ENCODE measurements at places on chromosomes 2 and 18.

GRCh38 chr2:158291544-158292180 is 164.9 kb downstream of the CCDC148 start:
- DNase-seq: no peak

- no peak for DNase-seq
Observed at GRCh38 chr18:45891806-45892205, 66.3 kb downstream of the SIGLEC15 start.

DNA sequence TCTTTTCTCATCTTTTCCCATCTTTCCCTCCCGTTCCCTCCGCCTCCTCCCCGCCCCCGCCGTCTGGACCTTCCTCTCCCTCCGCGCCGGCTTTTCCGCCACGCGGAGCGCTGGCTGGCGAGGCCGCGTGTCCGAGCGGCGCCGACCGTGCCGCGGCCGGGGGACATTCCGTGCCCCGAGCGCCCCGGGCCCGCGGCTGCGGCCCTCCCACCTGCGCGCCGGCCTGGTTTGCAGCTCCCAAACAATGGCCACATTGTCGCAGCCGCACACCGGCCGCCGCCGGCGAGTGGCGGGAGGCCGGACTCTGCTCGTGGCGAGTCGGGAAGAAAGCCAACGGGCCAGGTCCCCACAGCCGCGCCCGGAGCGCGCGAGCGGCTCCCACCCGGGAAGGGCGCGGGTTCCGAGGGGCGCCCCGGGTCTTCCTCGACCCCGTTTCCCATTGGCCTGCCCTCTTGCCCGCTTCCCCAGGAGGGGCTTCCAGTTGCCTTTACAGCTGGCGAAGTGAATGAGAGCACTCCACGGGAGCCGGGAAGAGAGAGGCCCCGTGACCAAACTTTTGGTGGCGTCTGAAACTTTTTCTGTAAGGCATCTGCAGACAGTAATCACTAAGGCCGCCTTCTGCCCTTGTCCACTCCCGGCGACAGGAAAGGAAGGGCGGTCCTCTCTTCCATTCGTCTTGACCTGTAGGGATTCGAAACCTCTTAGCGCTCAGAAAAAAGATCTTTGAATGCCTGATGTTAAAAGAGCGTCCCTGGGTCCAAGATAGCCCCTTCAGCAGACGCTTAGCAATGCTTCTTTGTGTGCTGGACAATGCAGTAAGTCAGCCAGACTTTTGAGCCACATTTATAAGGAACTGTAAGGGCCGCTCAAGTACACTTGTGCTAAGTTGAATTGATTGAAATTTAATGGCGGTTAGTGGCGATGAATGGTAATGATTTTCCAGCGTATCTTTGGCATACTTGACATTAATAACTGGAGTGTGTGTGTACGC is 6.2 kb downstream of the GLI2 start:
- no peak for DNase-seq

- DNase-seq: no peak
Observed at GRCh38 chr2:205107810-205108209, 562.5 kb downstream of the PARD3B start.

DNA sequence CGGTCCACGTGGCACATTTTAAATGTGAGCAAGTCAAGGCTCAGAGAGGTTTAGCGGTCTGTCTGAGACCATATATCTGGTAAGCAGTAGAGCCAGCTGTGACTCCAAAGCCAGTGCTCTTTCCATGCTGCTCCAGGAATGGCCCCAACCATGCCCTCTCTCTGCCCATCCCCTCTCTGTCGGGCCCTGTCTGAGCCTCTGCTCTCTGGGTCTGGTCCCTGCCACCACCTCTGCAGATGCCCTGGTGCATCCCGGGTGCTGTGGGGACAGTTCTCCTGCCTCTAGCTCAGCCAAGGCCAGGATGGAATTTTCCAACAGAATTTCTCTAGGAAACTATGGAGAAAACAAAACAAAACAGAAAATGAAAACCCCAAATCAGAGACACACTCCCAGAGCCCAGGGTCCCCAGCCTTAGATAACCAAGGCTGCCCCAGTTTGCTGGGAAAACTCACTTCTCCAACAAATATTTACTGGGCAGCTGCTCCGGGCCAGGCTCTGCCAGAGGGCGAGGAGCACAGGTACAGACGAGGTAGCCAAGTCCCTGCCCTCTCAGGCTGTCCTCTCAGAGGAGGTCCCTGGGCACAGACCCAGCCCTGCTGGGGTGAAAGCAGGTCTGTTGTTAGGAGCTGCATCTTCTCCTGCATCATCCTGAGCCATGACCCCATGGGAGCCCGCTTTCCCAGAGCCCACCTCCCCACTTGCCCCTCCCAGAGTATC is 9.2 kb downstream of the ADRA2B start:
- DNase-seq: no peak

DNA sequence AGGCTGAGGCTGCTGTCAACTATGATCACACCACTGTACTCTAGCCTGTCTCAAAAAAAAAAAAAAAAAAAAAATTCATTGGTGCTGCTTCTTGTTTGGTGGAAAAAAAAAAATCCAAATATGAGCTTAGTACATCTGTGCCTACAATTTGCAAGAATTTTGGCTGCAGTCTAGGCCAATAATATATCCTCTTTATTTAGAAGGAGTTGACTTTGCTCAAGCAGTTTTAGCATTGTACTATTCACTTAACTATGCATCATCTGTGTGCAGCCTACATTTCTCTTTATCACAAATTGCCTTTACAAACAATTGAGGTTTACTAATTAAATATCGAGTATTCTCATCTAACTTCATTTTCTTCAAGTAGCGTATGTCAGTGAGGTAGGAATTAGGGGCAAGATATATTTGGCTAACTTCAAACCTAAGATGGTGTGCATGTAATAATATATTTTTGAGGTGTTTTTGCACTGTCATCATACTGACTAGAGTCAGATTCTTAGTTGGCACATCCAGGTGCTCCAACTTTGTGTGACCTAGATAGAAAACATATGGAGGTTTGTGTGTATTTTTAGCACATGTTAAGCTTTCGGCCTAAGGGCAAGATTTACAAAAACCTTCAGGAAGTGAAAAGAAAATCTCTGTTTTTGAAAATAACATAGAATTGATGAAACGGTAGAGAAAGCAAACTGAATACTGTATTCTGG is 51.8 kb downstream of the PMS1 start:
- no peak for DNase-seq
